Common myeloid progenitor, CD34-positive (primary cell): ENCODE measurements at places on chromosomes 1 and 21.

- DNase-seq = no peak
Measured at GRCh38 chr1:230794431-230794830, 47.2 kb downstream of the CAPN9 start.

DNA sequence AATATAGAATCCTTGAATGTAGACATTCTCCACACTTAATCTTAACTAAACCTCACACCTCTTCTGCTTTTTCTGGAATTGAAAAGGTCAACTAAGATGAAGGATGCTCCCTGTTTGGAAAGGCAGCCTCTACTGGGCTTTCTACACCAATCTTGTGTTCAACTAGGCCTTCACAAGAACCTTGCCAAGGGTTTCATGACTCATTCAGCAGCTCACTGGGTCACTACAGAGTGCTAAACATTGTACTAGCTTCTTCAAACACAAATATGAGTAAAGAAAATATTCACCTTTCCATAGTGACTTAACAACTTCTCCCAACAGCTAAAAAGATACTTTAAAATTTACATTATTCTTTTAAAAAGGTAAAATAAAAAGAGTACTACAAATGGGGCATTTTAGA lies 135.3 kb upstream of the PRMT6 start:
- DNase-seq = no peak

DNA sequence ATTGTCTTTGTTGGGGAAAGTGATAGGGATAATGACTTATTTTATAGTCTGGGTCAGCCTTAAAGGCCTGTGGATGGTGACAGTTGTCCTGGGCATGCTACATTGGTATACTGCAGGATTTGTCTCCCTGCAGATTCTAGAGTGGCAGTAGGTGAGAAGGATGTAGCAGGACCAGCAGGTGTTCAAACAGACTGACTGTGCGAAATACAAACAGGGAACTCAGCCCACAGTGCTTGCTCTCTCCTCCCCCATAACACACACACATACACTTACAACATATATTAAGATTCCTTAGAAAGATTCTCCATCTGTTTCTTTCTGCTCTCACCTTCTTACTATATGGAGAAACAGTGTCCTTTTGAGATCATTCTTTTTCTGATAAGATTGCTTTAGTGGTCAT lies 6.9 kb downstream of the PDE4B start:
- no peak for DNase-seq

- DNase-seq = no peak
Measured at GRCh38 chr1:102531036-102531435, 534.3 kb upstream of the OLFM3 start.

DNA sequence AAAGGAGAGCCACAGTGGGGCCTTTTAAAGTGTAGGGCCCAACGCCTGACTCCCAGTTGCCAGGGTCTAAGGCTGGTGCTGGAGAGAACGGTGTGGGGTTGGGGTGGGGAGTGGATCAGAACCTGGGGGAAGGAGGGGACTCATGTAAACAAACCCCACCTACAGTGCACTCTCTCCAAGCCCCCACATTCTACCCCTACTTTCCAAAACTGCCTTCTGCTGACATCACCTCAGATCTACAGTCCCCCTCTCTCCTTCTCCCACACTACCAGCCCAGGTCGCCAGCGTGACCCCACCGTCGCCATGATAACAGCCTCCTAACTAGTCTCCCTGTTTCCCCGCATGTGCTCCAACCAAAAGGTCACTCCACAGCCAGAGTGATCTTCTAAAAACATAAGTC lies 26.6 kb downstream of the TNNT2 start:
- DNase-seq = no peak

DNA sequence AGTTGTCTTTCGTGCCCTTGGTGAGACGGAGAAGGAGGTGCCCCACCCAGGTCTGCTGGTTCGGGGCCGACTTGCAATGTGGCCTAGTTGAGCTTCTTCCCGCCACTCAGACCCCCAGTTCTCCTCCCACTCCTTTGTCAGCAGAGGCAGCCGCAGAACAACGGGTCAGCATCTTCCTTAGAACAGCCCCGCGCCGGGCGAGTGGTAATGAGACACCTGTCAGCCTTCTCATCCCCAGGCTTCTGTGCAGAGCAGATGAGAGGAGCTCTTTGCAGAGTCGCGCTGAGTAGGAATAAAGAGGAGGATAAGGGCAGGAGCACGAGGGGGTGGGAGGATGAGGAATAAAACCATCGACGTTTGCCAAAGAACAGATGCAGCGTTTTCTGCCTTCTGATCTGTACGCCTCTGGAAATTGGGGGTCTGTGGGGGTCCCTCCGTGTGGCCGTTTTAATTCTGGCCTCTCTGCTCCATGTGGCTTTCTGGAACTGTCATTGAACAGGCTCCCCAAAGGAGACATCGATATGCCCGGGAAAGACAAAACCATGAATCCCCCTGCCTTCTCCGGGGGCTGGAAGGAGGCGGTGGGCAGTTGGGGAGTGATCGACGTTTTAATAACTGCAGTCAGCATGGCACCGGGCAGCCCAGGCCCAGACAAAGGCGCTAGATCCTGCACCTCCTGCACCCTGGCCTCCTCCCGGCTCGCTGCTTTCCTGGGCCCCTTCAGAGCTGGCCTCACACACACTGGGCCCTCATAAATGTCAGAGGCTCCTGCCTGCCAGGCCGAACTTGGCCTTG lies 27.5 kb upstream of the IGSF21 start:
- DNase-seq = no peak

GRCh38 chr1:35369922-35370671 lies 101.6 kb downstream of the ZMYM4 start:
- peak; percentile 98 for DNase-seq

GRCh38 chr1:94335950-94336349 lies 82.2 kb upstream of the ABCD3 start:
- DNase-seq = peak; percentile 86

- no peak for DNase-seq
Measured at GRCh38 chr1:209590405-209590804, 6.9 kb downstream of the CAMK1G start.

- no peak for DNase-seq
Measured at GRCh38 chr1:223733898-223734852, 21.8 kb downstream of the CAPN2 start.

DNA sequence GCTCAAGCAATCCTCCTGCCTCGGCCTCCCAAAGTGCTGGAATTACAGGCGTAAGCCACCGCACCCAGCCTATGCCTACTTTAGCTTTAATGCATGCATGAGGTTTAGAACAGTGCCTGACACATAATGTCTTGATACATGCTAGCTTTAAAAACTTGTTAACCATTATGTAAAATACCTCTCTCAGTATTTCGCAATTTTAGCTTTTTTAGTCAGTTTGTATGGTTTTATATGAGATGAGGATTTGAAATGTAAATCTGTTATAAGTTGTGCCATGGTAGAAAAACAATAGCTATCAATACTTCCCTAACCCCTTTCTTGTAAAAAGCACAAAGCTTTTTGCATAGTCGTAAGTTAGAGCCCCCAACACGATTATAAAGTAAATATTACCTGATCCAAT lies 4.7 kb upstream of the AKNAD1 start:
- no peak for DNase-seq

DNA sequence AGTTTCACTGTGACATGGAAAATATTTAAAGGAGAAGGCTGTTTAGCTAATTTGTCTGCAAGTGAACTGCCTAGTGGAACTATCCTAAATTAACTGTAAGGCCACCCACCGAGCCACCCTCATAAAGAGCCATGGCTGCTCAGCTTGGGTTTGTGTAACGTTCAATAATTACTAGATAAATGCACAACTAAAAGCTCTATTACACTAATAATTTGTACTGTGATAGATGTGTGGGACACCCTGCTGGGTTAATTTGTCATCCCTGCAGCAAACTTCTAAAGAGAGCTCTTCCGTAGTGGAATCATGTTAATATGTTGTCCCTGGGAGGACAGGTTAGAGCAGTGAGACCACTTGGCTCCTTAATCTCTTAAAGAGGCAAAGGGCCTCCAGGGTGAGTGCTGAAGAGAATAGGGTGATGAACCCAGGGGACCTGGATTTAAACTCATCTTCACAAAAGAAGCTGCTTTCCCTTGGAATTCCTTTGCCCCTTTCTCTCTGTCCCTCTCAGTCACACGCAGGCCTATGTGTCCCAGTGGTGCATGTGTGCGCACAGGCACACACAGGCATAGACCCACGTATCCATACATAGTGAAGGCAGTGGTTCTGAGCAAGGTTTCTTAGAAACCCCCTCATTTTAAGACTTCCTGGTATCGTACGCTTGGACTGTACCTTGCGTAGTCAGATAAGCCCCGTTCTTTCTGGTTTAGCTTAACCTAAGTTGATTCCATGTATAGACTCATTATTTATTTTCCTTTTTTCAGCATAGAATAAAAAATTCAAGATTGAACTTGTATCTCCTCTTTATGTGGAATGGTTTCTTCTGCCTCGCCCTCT lies 310.3 kb downstream of the NFIA start:
- DNase-seq = no peak

DNA sequence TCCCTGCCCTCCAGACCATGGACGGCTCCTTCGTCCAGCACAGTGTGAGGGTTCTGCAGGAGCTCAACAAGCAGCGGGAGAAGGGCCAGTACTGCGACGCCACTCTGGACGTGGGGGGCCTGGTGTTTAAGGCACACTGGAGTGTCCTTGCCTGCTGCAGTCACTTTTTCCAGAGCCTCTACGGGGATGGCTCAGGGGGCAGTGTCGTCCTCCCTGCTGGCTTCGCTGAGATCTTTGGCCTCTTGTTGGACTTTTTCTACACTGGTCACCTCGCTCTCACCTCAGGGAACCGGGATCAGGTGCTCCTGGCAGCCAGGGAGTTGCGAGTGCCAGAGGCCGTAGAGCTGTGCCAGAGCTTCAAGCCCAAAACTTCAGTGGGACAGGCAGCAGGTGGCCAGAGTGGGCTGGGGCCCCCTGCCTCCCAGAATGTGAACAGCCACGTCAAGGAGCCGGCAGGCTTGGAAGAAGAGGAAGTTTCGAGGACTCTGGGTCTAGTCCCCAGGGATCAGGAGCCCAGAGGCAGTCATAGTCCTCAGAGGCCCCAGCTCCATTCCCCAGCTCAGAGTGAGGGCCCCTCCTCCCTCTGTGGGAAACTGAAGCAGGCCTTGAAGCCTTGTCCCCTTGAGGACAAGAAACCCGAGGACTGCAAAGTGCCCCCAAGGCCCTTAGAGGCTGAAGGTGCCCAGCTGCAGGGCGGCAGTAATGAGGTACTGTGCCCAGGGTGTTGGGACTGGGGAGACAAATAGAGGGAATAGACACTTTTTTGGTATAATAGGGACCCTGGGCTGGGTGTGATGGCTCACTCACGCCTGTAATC lies 1.0 kb downstream of the ZBTB48 start:
- DNase-seq = peak; percentile 32

DNA sequence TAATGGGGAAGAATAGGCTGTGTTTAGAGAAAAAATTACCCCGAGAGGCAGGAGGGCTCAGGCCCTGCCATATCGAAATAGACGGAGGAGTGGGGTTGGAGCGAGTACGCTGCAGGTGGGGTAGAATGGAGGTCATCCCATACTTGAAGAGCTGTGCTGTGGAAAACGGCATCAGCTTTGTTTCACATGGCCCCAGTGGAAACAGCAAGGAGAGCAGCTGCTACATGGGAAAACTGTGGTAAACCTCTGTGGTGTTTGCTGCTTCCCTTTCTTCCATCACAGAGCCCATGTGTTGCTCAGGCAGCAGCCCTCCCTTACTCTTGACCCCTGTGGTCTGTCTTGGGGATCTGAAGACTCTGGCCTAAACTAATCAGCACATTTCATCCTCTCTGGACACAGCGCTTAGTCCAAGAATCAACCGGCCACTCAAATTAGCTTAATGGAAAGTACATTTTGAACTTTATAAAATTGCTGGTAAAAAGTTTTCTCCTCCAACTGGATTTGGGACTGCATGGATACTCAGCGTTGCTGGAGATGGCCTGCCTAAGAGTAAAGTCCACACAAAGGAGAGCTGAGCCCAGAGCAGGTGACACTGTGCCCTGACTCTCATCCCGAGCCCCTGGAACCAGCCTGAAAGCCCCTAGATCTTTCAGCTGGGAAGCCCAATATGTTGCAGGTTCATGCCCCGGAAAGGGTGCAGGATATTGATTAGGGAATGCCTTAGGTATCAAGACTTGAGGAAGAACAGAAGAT lies 127.1 kb upstream of the GADD45A start:
- peak; percentile 76 for DNase-seq

- DNase-seq = no peak
Measured at GRCh38 chr1:192518700-192519099, 56.9 kb upstream of the RGS1 start.

GRCh38 chr1:116605315-116605714 lies 34.5 kb upstream of the CD58 start:
- no peak for DNase-seq

- no peak for DNase-seq
Measured at GRCh38 chr21:41709965-41710822, 56.7 kb downstream of the RIPK4 start.

GRCh38 chr1:66250478-66250877 lies 283.5 kb upstream of the SGIP1 start:
- DNase-seq = no peak

DNA sequence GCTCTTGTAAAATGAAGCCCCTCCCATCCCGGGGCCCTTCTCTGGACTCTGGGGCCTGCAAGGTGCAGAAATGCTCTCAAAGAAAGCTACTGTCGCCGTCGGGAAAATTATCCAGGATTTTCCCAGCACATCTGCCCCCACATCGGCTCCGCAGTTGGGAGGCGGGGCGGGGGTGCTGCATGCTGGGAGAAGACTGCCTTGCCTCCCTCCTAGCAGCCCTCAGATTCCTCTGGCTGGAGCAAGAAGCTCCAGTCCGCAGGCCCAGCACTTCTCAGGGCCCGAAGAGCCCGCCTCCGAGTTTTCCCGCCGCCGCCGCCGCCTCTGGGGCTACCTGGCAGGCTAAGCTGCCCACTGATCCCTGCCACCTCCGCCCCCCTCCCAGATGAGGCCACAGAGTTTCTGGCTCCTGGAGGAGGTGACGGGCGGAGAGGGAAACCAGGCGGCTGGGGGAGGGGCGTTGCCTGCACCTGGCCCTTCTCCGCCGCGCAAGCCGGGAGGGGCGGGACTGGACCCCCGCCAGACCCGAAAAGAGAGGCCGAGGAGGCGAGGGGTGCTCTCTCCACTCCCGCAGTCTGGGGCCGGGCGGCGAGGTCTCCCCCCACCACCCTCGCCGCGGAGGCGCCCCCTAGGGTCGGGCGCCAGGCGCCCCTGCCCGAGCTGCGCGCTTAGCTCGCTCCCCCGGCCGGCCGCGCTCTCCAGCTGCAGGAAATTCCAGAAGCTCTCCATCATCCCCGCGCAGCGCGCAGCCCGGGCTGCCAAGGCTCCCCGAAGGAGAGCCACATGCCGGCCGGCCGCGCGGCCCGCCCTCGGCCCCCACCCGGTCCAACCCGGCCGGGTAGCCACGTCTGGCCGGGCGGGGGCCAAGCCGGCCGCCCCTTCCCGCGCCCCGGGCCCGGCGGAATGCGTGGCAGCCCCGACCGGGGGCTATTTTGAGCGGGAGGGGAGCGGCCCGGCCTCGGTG lies 28.8 kb downstream of the AHDC1 start:
- DNase-seq = peak; percentile 39

- DNase-seq = no peak
Measured at GRCh38 chr1:39406533-39407450, 84.6 kb upstream of the BMP8A start.

DNA sequence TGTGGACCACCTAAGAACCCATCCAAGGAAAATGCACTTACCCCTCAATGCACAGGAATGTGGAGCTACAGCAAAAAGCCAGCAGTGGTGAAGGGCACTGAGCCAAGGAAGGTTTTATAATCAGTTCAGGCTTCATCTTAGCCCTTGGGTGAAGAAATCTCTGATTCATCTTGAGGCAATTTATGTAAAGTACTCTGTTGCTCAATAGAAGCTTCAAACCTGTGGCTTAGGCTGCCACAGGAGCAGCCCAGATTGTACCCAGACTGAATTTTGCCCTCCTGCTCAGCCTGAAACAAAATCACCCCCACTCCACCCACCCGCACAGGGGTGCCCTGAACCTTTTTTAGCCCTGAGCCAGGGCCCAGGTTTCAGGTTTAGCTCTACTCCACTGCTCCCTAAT lies at the start of gene S100A12:
S100A12 (minus strand) TSS at position 111 of the 400 bp plus-strand sequence. CDS start 1,029 bp downstream, outside the sequence.
- peak; percentile 44 for DNase-seq
